ENCODE measurements at places on chromosomes 4 and X.
A peak's percentile ranks its signal among the peaks of the same experiment; 100 is the strongest.

DNA sequence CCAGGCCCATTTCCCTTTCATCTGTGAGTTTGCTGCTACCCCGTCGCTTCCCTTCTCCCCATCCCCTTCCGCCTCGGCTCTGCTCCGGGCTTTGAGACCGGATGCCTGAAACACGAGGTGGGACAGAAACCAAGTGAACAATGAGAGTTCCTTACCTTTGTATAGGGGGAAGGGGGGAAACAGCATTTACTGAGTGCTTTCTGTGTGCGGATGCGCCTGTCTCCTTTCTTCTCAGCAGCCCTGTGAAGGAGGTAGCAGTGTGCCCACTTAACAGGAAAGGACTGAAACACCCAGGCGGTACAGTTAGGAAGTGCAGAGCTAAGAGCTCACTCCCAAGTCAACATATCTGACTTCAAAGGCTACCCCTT, 43.2 kb upstream of the TMSB15B start:
- H3K27me3 ChIP-seq: no peaks in the 10 kb centered on the region
- no peaks in the 10 kb centered on the region for H3K36me3 ChIP-seq
- peak overlapping the region; percentile 68 for H3K27ac ChIP-seq
- DNase-seq: no peak
- H3K4me3 ChIP-seq: peak overlapping the region; percentile 53

GRCh38 chrX:133973704-133974103, 11.7 kb downstream of the GPC3 start:
- DNase-seq: no peak
- no peaks in the 10 kb centered on the region for H3K27me3 ChIP-seq
- H3K4me1 ChIP-seq: no peaks in the 10 kb centered on the region

- no peak for DNase-seq
- H3K27ac ChIP-seq: no peak overlapping the region
- no peaks in the 10 kb centered on the region for H3K4me1 ChIP-seq
- H3K36me3 ChIP-seq: no peaks in the 10 kb centered on the region
- H3K27me3 ChIP-seq: no peaks in the 10 kb centered on the region
- H3K4me3 ChIP-seq: no peak overlapping the region
These were observed 45.3 kb upstream of the HELT start for GRCh38 chr4:184972991-184973390.

GRCh38 chr4:74541667-74542066, 96.7 kb downstream of the AREG start:
- no peaks in the 10 kb centered on the region for H3K36me3 ChIP-seq
- no peak for DNase-seq
- no peak overlapping the region for H3K4me3 ChIP-seq
- no peaks in the 10 kb centered on the region for H3K4me1 ChIP-seq

- H3K4me1 ChIP-seq: no peaks in the 10 kb centered on the region
- no peak overlapping the region for H3K4me3 ChIP-seq
- H3K27me3 ChIP-seq: no peaks in the 10 kb centered on the region
- no peak for DNase-seq
- no peak overlapping the region for H3K27ac ChIP-seq
These were observed 513.6 kb upstream of the PITX2 start for GRCh38 chr4:111136438-111136837.

GRCh38 chrX:65900850-65901844, 138.7 kb downstream of the VSIG4 start:
- no peaks in the 10 kb centered on the region for H3K27me3 ChIP-seq
- no peaks in the 10 kb centered on the region for H3K4me1 ChIP-seq
- H3K36me3 ChIP-seq: no peaks in the 10 kb centered on the region

GRCh38 chr4:25160714-25161592, 704 bp upstream of the SEPSECS start:
- no peak for DNase-seq
- no peaks in the 10 kb centered on the region for H3K4me1 ChIP-seq
- no peaks in the 10 kb centered on the region for H3K36me3 ChIP-seq
- H3K4me3 ChIP-seq: peak overlapping the region; percentile 82
- H3K27ac ChIP-seq: peak overlapping the region; percentile 97

GRCh38 chr4:18566970-18567799, 545.6 kb upstream of the LCORL start:
- no peak overlapping the region for H3K4me3 ChIP-seq
- no peaks in the 10 kb centered on the region for H3K27me3 ChIP-seq
- H3K4me1 ChIP-seq: no peaks in the 10 kb centered on the region

DNA sequence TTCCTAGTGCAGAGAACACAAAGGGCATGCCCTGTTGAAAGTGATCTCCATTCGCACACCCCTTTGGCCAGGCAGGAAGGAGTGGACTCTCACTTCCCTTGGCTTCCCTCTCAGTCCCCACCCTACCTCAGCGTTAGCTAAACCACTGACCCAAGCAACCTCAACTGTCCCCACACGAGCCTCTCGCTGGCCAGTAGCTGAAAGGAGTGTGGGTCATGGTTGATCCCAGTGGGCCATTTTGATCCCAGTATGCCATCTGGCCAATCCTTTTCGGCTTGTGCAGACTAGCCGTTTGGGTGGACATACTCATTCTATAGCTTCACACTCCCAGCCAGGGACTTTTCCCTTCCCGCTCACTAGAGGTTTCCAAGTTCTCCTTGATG, 24.4 kb upstream of the BCORL1 start:
- H3K4me1 ChIP-seq: no peaks in the 10 kb centered on the region
- no peaks in the 10 kb centered on the region for H3K27me3 ChIP-seq
- no peak overlapping the region for H3K4me3 ChIP-seq
- no peak for DNase-seq
- H3K36me3 ChIP-seq: no peaks in the 10 kb centered on the region

DNA sequence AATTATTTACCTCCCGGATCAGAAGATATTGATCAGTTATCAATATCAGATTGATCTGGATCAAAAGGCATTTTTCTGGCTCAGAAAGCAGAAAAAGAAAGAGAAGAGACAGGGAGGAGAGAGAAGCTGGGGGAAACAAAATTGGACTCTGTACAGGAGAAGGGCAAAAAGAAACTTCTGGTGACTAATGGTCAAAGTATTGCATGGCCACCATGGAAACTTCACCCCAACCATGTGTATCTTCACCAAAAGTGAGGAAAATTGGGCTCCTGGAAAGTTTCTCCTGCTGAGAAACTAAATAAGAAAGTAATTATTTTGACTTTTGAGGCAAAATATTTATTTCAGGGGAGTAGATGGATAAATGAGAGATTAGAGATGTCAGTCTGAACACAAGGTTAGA, 33.9 kb downstream of the RNF150 start:
- peaks cover 4% of the 10 kb centered on the region for H3K4me1 ChIP-seq
- H3K27me3 ChIP-seq: no peaks in the 10 kb centered on the region
- H3K27ac ChIP-seq: no peak overlapping the region
- no peak for DNase-seq

GRCh38 chr4:119841361-119841760, 212.8 kb upstream of the PDE5A start:
- no peaks in the 10 kb centered on the region for H3K27me3 ChIP-seq
- no peak for DNase-seq
- no peak overlapping the region for H3K27ac ChIP-seq
- H3K4me1 ChIP-seq: no peaks in the 10 kb centered on the region

GRCh38 chrX:20481632-20482031, 214.9 kb upstream of the RPS6KA3 start:
- no peak overlapping the region for H3K27ac ChIP-seq
- no peaks in the 10 kb centered on the region for H3K36me3 ChIP-seq
- no peak overlapping the region for H3K4me3 ChIP-seq
- no peaks in the 10 kb centered on the region for H3K27me3 ChIP-seq
- no peak for DNase-seq
- no peaks in the 10 kb centered on the region for H3K4me1 ChIP-seq

- no peaks in the 10 kb centered on the region for H3K36me3 ChIP-seq
- no peaks in the 10 kb centered on the region for H3K27me3 ChIP-seq
- no peak overlapping the region for H3K4me3 ChIP-seq
- DNase-seq: no peak
These were observed 52.7 kb upstream of the FRMPD3 start for GRCh38 chrX:107396783-107397182.

GRCh38 chrX:87968118-87968517, 450.5 kb downstream of the KLHL4 start:
- H3K4me3 ChIP-seq: no peak overlapping the region
- no peak overlapping the region for H3K27ac ChIP-seq
- H3K27me3 ChIP-seq: no peaks in the 10 kb centered on the region
- DNase-seq: no peak

DNA sequence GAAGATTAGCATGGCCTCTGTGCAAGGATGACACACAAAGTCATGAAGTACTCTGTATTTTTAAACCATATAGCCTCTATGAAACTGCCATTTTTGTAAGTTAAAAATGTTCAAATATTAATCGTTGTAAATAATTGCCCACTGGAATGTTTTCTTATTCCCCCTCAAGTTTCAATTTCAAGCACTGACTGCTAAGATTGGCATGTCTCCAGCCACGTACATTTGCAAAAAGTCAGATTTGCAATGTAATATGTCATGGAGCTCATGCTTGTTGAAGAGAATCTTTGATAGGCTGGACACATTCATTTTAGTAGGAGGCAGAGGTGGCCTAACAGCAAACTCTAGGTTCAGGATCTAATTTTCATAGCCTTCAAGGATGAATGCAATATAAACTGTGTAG, 124.7 kb downstream of the CBR4 start:
- peaks cover 57% of the 10 kb centered on the region for H3K4me1 ChIP-seq
- H3K36me3 ChIP-seq: peaks cover 80% of the 10 kb centered on the region
- DNase-seq: no peak
- H3K27me3 ChIP-seq: no peaks in the 10 kb centered on the region

GRCh38 chr4:98710831-98711230, 52.4 kb upstream of the TSPAN5 start:
- H3K4me3 ChIP-seq: no peak overlapping the region
- no peaks in the 10 kb centered on the region for H3K27me3 ChIP-seq
- no peak for DNase-seq
- no peak overlapping the region for H3K27ac ChIP-seq
- no peaks in the 10 kb centered on the region for H3K4me1 ChIP-seq

DNA sequence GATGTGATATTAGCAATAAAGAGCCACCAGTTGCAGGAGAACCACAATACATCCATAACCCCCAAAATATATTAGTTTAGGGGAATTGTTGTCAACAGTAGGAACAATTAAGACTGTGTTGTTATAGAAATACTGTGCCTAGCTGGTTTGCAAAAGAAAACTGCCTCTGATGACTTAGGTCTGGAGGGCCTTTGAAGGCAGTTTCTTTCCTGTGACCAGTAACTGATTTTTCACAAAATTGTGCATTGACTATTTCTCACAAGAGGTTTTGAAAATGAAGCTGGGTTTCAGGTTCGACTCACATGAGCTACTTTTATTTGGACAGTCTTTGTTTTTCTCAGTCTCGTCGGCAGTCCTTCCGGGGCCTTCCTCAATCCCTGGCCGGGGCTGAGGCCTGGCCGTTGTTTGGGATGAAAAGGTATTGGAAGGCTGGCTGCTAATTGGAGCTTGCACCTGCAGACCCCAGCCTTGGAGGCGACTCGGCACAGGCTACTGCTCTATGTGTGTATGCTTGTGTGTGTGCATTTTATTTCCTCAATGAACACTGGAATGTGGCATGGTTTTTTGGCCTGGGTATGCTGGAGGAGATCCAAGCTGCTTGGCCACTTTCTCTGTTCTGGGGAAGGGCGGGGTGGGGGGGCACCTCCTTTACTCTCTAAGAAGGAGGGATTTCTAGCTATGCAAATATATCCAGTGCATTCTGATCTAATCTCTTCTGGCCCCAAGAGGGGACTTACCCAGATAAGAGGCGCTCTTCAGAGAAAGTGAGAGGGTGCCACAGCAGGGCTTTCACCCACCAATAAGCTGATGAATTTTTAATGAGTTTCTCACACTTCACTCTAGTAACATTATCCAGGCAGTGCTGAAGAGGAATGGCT, 49.5 kb upstream of the LNX1 start:
- H3K4me1 ChIP-seq: no peaks in the 10 kb centered on the region
- no peak overlapping the region for H3K27ac ChIP-seq

GRCh38 chr4:37868238-37868637, 22.6 kb upstream of the TBC1D1 start:
- H3K27me3 ChIP-seq: no peaks in the 10 kb centered on the region
- no peak overlapping the region for H3K27ac ChIP-seq
- DNase-seq: no peak
- H3K4me1 ChIP-seq: peaks cover 28% of the 10 kb centered on the region

- H3K36me3 ChIP-seq: no peaks in the 10 kb centered on the region
- H3K27me3 ChIP-seq: no peaks in the 10 kb centered on the region
- no peak overlapping the region for H3K4me3 ChIP-seq
- H3K27ac ChIP-seq: no peak overlapping the region
- H3K4me1 ChIP-seq: no peaks in the 10 kb centered on the region
- DNase-seq: no peak
These were observed 28.3 kb downstream of the AGTR2 start for GRCh38 chrX:116198810-116199209.

GRCh38 chrX:136616987-136617685, 30.8 kb upstream of the CD40LG start:
- no peaks in the 10 kb centered on the region for H3K4me1 ChIP-seq
- H3K27ac ChIP-seq: no peak overlapping the region
- no peaks in the 10 kb centered on the region for H3K36me3 ChIP-seq
- no peak for DNase-seq
- no peak overlapping the region for H3K4me3 ChIP-seq

GRCh38 chrX:23637187-23637586, 30.1 kb upstream of the PRDX4 start:
- H3K27me3 ChIP-seq: no peaks in the 10 kb centered on the region
- H3K4me3 ChIP-seq: no peak overlapping the region
- H3K36me3 ChIP-seq: no peaks in the 10 kb centered on the region

DNA sequence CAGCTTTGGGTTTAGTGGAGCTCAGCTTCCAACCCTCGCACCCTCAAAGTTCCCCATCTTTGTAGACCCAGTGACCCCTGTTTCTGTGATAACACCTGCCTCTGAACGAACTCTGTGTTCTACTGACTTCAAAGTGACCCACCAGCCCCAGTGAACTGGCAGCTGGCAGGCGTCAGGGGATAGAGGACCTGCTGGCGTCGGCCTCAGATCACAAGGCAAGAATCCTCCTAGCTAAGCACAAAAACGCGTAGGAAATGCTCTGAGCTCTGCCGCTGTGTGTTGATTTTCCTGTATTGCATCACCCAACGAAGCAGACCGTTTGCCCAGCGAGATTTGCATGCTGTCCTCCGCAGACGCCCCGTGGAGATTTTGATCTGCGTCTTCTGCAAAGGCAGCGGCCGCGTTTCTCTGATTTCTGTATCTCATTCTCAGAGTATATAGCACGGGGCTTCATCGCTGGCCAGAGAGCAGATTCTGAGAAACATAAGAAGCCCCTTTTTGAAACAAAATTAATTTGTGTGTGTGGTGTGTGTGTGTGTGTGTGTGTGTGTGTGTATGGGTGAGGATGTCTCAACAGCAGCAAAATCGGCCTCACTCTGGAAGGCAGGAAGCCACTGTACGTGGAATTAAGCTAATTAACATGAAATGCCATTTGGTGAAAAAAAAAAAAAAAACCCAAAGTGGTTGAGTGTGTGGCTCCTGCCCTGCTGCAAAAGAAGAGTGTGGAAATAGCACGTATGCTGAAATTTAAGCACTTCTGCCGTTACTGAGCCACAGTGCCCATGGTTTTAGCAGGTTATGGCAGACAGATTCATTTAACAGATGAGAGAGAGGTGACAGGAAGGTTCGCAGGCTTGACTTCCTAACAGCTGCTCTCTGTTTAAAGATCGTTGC, 29.2 kb upstream of the ASMTL start:
- H3K4me1 ChIP-seq: peaks cover 5% of the 10 kb centered on the region
- H3K27ac ChIP-seq: peak overlapping the region; percentile 59
- H3K4me3 ChIP-seq: no peak overlapping the region
- no peaks in the 10 kb centered on the region for H3K36me3 ChIP-seq
